ENCODE measurements at places on chromosomes 1 and 21. TPM values are rescaled to one million over a fixed set of nuclear protein-coding genes. Genes with fewer than 3 reads are reported as not detected.

DNA sequence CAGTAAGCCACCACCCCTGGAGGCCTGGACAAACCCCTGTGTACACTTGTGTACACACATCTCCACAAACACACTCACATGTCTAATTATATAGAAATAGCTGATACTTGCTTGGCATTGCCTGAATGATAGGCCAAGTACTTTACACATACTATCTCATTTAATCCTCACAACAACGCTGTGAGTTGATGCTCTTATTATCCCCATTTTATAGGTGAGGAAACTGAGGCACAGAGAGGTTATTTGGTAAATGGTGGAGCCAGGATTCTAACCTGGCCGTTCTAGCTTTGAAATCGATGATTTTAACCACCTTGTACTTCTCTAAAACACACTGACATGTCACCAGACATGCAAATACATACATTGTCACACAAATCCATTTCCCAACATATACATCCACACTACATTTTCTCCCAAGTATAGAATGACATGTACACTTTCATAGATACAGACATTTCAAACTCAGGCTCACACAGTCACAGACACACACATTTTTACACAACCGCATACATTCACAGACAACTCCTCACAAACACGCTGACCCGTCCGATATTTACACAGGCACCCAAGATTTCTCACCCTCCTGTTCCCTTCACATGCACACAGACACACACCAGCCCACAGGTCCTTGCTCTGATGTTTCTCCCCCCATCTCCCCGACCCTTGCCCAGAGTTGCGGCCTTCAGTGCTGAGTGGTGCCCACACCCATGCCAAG, 3.2 kb downstream of the ARHGEF19 start:
- no peak overlapping the region for H3K27ac ChIP-seq
- no peaks in the 10 kb centered on the region for H3K27me3 ChIP-seq
- no peaks in the 10 kb centered on the region for H3K36me3 ChIP-seq
- DNase-seq: no peak

- no peaks in the 10 kb centered on the region for H3K4me1 ChIP-seq
- DNase-seq: peak; percentile 50
- H3K27me3 ChIP-seq: no peaks in the 10 kb centered on the region
- H3K4me3 ChIP-seq: no peak overlapping the region
- no peaks in the 10 kb centered on the region for H3K36me3 ChIP-seq
- no peak overlapping the region for H3K27ac ChIP-seq
Observed at GRCh38 chr1:242467556-242468145, 56.8 kb downstream of the PLD5 start.

- no peaks in the 10 kb centered on the region for H3K4me1 ChIP-seq
- no peak for DNase-seq
- no peak overlapping the region for H3K4me3 ChIP-seq
- H3K27me3 ChIP-seq: no peaks in the 10 kb centered on the region
- no peak overlapping the region for H3K27ac ChIP-seq
Observed at GRCh38 chr1:170351366-170351946, 180.5 kb upstream of the GORAB start.

DNA sequence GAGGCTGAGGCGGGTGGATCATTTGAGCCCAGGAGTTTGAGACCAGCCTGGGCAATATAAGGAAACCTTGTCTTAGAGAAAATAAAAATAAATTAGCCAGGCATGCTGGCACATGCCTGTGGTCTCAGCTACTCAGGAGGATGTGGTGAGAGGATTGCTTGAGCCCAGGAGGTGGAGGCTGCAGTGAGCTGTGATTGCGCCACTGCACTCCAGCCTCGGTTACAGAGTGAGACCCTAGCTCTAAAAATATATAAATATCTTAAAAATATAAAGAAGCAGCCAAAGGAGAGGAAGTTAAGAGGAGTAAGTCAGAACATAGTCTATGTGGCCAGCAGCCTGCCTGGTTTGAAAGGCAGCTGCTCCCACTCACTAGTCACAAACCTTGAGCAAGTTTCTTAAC, 4.5 kb upstream of the IL10RB start:
- no peaks in the 10 kb centered on the region for H3K27me3 ChIP-seq
- H3K4me3 ChIP-seq: no peak overlapping the region
- no peak for DNase-seq
- H3K4me1 ChIP-seq: peaks cover 8% of the 10 kb centered on the region
- no peak overlapping the region for H3K27ac ChIP-seq
- peaks cover 20% of the 10 kb centered on the region for H3K36me3 ChIP-seq

DNA sequence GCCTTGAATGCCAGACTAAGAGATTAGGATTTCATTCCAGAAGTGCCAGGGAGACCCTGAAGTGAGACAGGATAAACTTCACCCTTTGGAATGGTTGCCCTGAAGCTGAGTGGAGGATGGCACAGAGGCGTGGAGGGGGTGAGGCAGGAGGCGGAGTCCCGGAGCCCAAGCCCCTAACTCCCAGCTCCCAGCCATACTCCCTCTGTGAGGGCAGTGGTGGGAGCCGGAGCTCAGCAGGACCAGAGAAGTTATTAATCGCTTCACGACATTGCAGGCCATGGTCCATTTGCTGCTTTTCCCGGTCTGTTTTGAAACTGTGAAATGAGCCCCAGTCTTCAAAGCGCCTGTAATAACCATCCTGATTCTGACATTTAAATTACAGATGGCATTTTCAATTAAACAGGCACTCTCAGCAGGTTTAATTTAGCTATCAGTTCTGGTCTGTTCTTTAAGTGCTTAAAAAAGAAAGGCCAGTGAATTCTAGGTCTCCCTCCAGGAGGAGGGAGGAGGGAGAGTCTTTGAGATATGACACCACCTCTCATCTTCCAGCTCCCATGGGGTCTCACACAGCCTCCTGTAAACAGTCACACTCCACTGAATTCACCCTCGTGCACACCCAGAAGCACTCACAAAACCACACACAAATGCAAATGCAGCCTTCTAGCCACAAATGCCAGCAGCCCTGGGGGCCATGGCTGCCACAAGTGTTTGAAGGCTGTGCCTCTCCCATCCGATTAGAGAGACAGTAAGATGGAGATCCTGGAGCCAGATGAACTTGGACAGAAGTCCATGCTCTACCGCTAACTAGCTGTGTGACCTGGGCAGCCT, 19.6 kb downstream of the FBXO2 start:
- no peak for DNase-seq
- peaks cover 28% of the 10 kb centered on the region for H3K27me3 ChIP-seq
- no peaks in the 10 kb centered on the region for H3K4me1 ChIP-seq
- no peak overlapping the region for H3K4me3 ChIP-seq

DNA sequence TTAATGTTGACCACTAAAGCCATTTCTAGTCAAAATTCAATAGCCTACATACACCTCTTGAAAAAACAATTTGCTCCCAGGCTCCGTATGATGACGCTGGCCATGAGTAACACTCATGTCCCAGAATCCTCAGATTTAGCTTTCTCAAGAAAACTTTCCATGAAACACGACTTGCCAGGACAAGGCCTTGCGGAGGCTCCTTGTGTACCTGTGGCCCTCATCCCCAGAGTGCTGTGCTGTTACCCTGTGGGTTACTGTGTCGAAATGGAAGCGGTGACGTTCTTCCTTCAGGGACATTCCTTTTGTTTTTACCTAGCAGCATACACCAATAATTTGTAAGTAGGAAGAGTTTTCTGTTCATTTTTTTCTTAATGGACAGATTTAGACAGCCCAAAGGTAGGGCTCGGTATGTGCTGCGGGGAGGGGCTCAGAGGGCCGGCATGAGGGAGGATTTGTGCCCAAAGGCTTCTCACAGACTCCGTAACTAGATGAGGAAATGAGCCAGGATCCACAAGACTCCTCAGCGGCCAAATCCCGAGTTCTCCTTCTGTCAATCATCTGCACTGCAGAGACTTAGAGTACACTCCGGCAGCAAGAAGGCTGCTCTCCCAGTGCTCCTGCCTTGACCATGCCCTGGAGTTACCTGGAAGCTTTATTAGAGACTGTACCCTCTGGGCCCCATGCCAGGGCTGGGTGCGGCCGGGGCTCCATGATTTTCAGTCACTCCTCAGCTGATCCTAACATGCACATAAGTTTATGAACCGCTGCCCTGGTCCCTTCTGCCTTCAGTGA, 17.8 kb downstream of the GNG12 start:
- H3K4me3 ChIP-seq: no peak overlapping the region
- H3K27me3 ChIP-seq: no peaks in the 10 kb centered on the region
- peaks cover 26% of the 10 kb centered on the region for H3K36me3 ChIP-seq
- no peak for DNase-seq

DNA sequence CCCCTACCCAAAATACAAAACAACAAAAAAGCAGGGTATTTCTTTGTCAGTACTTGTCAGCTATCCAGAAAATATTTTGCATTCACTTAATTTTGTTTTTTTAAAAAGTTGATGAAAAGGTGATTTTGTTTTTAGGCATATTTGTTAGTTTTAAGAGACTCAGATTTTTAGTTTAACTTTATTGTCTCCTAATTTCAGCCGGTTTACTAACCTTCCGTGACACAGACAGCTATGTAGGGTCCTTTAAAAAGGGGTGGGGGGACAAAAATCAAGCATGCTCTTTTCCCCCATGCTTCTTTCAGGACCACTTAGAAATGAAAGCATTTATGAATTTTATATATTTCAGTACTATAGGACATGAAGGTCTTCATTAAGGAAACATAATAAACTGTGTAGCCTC, 1.6 kb downstream of the PBX1 start:
- H3K4me3 ChIP-seq: peak overlapping the region; percentile 44
- no peaks in the 10 kb centered on the region for H3K27me3 ChIP-seq
- DNase-seq: no peak
- no peak overlapping the region for H3K27ac ChIP-seq

- H3K27me3 ChIP-seq: peaks cover 14% of the 10 kb centered on the region
- peaks cover 65% of the 10 kb centered on the region for H3K36me3 ChIP-seq
- no peak overlapping the region for H3K4me3 ChIP-seq
- no peak overlapping the region for H3K27ac ChIP-seq
- DNase-seq: peak; percentile 36
- H3K4me1 ChIP-seq: peaks cover 24% of the 10 kb centered on the region
Observed at GRCh38 chr1:28516518-28516956, 10.7 kb downstream of the RCC1 start.

DNA sequence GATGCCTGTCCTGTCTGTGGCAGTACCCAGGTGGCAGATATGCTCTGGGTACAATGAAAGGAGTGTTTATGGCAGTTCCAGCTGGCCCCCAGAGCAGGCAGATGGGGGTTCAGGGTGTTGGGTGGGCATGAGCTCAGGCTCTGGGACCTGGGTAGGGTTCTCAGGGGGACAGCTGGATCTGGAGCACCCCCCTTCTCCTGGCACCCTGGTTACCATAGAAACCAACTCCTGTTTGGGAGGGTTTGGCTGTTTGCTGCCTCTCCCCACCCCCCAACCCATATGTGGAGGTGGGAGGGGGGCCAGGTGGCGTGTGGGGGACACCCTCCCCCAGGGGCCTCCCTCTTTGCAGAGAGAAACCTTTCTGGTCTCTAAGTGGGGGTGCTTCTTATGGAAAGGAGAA, 7.1 kb downstream of the FOXO6 start:
- DNase-seq: no peak
- no peaks in the 10 kb centered on the region for H3K36me3 ChIP-seq
- no peak overlapping the region for H3K4me3 ChIP-seq
- no peak overlapping the region for H3K27ac ChIP-seq

DNA sequence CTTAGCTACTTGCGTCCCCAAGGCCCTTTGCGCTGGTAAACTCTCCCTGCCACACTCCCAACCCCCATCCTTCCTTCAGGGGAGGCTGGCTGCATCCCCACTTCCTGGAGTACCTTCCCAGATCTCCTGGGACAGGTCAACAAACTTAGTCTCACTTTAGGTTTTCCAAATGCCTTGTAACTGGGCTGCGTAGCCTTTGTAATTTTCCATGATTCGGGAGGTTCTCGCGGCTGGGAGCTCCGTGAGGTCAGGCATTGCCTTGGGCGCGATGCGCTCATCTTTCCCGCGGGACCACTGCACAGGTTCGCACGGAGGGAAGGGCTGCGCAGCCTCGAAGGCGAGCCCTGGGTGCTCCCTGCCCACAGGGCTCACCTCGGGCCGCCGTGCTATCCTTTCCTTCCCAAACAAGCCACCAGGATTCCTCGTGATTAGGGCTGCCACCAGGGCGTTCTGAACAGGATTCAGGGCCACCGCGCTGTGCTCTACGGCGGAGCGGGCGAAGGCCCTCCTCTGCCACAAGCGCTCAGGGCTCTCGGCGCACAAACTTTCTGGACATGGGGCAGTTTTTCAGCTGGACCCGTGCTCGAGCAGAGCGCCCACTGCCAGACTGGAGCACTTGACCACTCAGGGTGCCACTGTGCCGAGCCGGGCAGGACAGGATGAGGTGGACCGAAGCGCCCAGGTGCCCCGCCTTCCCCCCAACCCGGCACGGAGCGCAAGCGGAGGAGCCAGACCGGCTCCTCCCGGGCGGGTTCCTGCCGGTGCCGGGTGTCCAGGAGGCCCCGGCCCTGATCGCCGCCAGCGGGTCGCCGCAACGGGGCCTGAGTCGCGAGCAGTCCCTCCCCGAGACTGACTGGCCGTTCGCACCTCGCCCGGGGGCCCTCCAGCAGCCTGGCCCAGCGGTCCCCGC, 1.1 kb downstream of the TMPRSS2 start:
- H3K36me3 ChIP-seq: no peaks in the 10 kb centered on the region
- no peak overlapping the region for H3K27ac ChIP-seq
- H3K4me1 ChIP-seq: peaks cover 4% of the 10 kb centered on the region
- no peak for DNase-seq
- H3K4me3 ChIP-seq: no peak overlapping the region
- H3K27me3 ChIP-seq: peaks cover 32% of the 10 kb centered on the region

GRCh38 chr1:19651141-19651737, 7.1 kb downstream of the NBL1 start:
- H3K27ac ChIP-seq: no peak overlapping the region
- peaks cover 16% of the 10 kb centered on the region for H3K4me1 ChIP-seq
- no peak overlapping the region for H3K4me3 ChIP-seq
- no peak for DNase-seq
- no peaks in the 10 kb centered on the region for H3K36me3 ChIP-seq
- no peaks in the 10 kb centered on the region for H3K27me3 ChIP-seq

GRCh38 chr1:9078752-9079500, 9.5 kb upstream of the SLC2A5 start:
- H3K4me3 ChIP-seq: no peak overlapping the region
- no peak for DNase-seq
- peaks cover 22% of the 10 kb centered on the region for H3K4me1 ChIP-seq
- no peaks in the 10 kb centered on the region for H3K36me3 ChIP-seq

HTR6 gene
- not detected for total RNA-seq

HAO2 gene
- total RNA-seq: not detected
